ENCODE measurements at places on chromosomes 2 and 18.
A peak's percentile ranks its signal among the peaks of the same experiment; 100 is the strongest.

GRCh38 chr18:27604583-27604982 lies 419.5 kb upstream of the CHST9 start:
- peak; percentile 86 for DNase-seq

DNA sequence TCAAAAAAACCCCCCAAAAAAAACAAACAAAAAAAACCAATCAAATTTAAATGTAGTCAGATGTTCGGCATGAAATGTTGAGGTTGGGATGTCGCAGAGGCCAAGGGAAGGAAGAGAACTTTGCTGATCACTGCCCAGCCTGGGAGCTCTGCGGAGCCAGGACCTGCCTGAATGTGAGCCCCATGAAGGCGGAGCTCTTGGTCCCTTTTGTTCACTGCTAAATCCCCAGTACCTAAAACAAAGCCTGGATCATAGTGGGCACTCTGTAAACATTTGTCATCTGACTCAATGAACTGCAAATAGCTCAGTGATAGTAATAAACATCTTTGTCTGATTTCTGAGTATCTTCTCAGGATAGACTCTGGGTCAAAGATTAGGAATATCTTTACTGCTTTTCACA lies 64.0 kb downstream of the NGEF start:
- no peak for DNase-seq

DNA sequence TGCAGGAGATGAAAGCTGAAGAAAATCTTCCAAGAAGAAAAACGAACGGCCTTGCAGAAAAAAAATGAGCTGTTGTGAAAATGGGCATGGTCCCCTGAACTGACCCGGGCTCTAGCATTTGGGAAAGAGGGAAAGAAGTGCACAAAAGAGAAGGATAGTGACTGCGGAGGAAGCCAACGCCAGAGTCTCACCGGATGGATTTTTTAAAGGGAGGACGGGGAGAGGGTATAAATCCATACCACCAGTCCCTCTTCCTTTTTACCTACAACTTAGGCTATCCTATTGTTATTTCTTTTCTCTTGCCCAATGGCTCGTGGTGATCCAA lies 601 bp downstream of the WDR35 start:
- no peak for DNase-seq

- no peak for DNase-seq
Observed at GRCh38 chr2:85774126-85774978, 20.6 kb downstream of the ATOH8 start.

GRCh38 chr2:47798631-47799030 lies 15.7 kb downstream of the MSH6 start:
- DNase-seq: no peak

DNA sequence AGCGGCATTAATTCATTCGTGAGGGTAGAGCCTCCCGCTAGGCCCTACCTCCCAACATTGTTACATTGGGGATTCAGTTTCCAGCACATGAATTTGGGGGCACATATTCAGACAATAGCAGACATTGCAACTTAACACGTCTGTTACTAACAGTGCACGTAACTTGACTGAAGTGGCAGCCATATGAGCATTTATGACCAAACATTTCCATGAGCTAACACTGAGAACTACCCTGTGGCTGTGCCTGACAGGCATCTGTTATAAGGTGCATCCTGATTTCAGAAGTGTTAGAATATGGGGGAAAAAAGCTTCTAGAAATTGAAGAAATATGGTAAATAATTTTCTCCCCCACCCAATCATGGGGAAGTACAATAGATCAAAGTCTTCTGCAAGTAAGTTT lies 24.5 kb downstream of the MALT1 start:
- no peak for DNase-seq

GRCh38 chr2:69791045-69791444 lies 38.4 kb upstream of the GMCL1 start:
- DNase-seq: no peak

DNA sequence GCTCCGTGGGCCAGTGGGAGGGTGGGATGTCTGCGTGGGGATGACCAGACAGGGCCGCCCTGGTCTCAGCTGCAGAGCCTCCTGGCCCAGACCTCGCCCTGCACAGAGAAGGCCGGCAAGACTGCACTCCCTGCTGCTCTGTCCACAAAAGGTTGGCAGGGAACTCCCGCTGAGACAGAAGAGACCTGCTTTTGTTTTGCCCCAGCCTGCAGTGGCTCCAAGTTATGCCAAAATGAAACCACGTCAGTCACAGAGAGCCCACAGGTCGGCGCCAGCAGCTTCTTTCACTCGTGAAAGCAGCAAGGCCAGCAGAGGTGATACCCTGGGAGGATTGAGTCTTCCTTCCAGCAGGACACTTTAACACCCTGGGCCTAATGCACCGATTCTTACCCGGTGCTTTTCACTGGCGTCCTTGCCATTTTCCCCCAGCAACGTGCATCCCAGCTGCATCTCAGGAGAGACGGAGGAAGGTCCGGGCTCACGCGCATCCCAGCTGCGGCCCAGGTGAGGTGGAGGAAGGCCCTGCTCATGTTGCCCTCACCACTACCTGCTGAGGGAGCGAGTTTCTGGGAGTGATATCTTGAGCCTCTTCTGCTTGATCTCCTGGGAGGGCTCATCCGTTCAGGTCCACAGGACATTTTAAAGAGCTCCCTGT lies 22.1 kb upstream of the CTDP1 start:
- DNase-seq: no peak

- peak; percentile 36 for DNase-seq
Observed at GRCh38 chr2:230961091-230961491, 34.8 kb upstream of the SPATA3 start.

- no peak for DNase-seq
Observed at GRCh38 chr2:143000599-143000998, 123.1 kb downstream of the KYNU start.

- DNase-seq: no peak
Observed at GRCh38 chr18:12056034-12056883, 37.4 kb upstream of the ANKRD62 start.

DNA sequence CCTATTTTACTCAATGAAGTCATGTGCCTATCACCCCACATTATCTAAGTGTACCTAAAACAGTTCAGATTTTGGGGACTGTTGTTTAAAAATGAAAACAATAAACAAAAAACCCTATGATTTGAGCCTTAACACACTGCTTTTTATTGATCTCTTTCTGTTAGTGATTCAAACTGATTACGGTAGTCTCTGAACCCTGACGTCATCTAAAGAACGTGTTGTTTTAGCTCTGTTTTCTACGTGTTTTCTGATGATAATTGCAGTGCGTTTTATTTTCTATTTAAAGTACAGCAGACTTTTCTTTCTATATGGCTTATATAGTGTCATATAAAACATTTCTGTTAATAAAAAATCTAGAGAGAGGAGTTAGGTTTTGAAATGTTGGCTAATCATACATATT lies 93.9 kb upstream of the FAM237A start:
- DNase-seq: no peak

DNA sequence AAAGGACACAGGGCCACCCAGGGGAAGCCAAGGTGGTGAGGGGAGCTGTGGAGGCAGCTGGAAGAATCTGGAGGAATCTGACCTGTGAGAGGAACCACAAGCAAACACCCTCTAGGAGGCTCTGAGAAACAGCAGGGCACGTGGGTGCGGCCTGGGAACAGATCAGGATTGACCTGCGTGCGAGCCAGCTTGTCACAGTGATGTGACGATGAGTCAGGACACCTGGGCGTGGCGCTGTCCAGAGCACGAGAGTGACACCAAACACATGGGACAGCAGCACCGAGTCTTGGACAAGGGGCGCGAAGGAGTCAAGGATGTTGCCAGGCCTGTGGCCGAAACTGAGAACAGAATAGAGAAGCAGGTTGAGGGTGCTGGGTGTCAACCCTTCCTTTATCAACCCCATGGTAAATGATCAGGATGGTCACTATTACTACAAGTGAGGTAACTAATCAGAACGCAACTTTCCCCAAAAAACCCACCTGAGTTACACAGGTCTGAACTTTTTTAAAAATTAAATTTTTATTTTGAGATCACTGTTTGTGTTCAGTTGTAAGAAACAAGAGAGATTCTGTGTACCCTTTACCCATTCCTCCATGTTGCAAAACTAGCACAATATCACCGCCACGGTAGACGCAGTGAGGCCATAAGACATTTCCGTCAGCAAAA lies 637 bp upstream of the SFT2D3 start:
- DNase-seq: no peak

DNA sequence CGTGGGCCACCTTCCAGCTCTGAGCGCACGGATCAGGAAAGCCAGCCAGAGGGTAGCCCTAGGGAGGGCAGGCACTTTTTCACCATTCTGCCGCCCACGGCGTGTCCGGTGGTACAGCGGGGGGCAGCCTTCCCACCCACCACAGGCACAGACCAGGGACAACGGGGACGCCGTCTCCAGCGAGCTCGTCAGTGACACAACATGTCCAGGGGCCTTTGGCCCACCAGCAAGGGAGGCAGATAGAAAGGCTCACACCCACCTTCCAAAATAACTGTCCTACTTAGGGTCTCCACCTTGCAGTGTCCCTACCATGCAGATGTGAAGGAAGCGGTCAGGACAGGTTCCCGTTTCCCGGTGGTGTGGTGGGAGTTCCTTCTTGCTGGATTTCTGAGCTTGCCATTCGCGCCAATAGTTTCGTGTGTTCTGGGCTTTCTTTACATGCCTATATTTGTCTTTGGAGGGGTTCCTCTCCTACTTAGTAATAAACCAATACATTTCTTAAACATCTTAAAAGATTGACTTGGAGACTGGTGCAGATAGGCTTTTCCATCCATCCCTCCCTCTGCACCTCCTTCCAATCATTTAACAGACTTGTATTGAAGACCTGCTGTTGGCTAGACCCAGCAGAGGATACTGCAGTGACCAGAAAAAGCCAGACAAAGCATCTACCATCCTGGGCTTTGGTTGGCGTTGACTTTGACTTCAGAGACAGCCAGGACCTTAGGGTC lies 872 bp downstream of the ASB1 start:
- peak; percentile 48 for DNase-seq

DNA sequence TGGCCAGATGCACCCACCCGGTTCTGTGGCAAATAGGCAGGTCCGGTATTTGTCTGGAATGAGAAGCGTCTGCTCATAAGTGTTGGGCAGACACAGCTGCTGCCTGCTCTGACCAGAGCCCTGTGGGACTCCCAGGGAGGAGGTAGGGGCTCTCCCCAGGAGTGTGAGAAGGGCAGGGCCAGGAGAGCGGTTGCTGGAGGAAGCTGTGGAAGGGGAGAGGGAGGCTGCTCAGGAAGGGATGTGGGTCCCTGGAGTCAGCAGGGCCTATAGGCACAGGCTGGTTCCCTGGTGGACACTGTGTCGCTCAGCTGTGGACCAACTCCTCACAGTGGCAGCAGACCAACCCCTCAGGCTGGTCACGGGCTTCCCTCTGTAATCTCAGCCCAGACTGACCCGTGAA lies 109.2 kb downstream of the DYSF start:
- no peak for DNase-seq
